ENCODE measurements at places on chromosomes 3 and 15. TPM values are rescaled to one million over a fixed set of nuclear protein-coding genes. Genes with fewer than 3 reads are reported as not detected.

The WNT5A gene
- not detected for total RNA-seq

The ANKUB1 gene
- total RNA-seq, result not detected

The CADM2 gene
- total RNA-seq, result 0.29 TPM

The CACNA1D gene
- 0.31 TPM for total RNA-seq

The DNAH12 gene
- 0.05 TPM for total RNA-seq

The MCF2L2 gene
- total RNA-seq, result 7.2 TPM

The MAP2K1 gene
- 118 TPM for total RNA-seq

The ACP3 gene
- not detected for total RNA-seq

The VPS8 gene
- total RNA-seq, result 51.8 TPM

The GPR87 gene
- total RNA-seq, result not detected

The GOLGA8J gene
- 0.34 TPM for total RNA-seq

The ZNF774 gene
- 1.6 TPM for total RNA-seq

The IL16 gene
- 243 TPM for total RNA-seq

The CFAP20DC gene
- total RNA-seq, result 1.5 TPM

The NEIL1 gene
- 3.2 TPM for total RNA-seq

The EXD1 gene
- total RNA-seq, result not detected

The RASL12 gene
- not detected for total RNA-seq

The CCDC54 gene
- not detected for total RNA-seq

The GOLGA8T gene
- total RNA-seq, result 1.3 TPM

The ALS2CL gene
- total RNA-seq, result 1.4 TPM

The CLEC3B gene
- total RNA-seq, result 0.29 TPM

The TSPAN3 gene
- total RNA-seq, result 18.4 TPM

The TRIM69 gene
- 59.5 TPM for total RNA-seq

The CLDN18 gene
- total RNA-seq, result not detected

The LEO1 gene
- 30.3 TPM for total RNA-seq

The BOC gene
- not detected for total RNA-seq

The LEKR1 gene
- total RNA-seq, result 0.68 TPM

The ABI3BP gene
- total RNA-seq, result not detected

The FANCD2OS gene
- total RNA-seq, result not detected

The AMIGO3 gene
- 2.0 TPM for total RNA-seq

The CCR9 gene
- 0.08 TPM for total RNA-seq

The TICRR gene
- total RNA-seq, result 36.5 TPM

The DIS3L gene
- 23.6 TPM for total RNA-seq

The SCAANT1 gene
- not detected for total RNA-seq

The PPP1R14D gene
- total RNA-seq, result not detected

The SENP5 gene
- 32.2 TPM for total RNA-seq

The EOMES gene
- total RNA-seq, result 3.3 TPM

The SLC22A14 gene
- not detected for total RNA-seq

Data from activated CD8-positive, alpha-beta T cell treated with anti-CD3 and anti-CD28 coated beads, Interleukin-2, amount 10 ng/mL, durations not matched to agents 7 days and 5 days (primary cell).